ENCODE measurements at places on chromosomes 3 and 15.

DNA sequence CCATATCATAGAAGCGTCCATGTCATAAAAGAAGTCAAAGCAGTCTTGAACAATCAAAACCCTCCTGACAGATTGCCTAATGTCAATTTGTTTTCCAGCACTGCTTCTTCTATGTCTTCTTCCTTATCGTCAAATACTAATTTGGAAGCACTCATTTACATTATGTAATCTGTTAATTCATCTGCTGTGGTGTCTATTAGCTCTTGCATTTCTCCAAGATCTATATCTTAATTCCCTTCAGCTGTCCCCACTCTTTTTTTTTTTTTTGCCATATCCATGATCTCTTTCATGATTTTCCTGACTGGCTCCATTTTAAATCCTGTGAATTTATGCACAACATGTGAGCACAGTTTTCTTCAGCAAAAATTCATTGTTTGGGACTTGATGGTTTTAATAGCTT is 560.5 kb upstream of the ARPP21 start:
- no peak for DNase-seq

DNA sequence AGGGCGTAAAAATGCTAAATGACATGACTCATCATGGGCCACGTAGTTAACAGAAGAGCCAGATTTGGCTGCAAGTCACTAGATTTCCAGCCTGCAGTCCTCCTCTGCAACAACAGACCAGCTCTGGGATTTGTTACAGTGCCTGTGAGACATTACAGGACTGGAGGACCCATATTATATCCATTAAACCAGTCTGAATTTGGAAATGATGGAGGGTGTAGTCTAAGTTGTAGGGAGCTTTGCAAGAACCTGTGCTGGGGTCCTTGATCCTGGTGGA is 10.8 kb downstream of the ZNF774 start:
- no peak for DNase-seq

DNA sequence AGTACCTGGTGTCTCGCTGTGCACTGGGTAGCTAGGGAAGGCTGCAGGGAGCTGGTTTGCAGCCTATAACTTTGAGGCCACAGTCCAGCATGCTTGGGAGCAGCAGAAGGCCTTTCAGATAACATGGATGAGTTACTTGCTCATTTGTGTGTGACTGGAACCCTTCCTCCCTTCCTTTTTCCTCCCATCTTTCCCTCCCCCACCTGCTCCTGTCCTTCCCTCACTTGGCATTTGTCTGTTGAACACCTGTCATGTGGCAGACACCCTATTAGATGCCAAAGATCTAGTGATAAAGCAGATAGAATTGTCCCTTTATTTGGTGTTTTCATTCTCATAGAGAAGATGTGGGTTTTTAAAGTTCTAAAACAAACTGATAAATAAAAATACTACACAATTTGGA is 71.6 kb downstream of the LRTM1 start:
- no peak for DNase-seq

- no peak for DNase-seq
Measured at GRCh38 chr3:98322101-98322500, 31.6 kb upstream of the OR5K4 start.

DNA sequence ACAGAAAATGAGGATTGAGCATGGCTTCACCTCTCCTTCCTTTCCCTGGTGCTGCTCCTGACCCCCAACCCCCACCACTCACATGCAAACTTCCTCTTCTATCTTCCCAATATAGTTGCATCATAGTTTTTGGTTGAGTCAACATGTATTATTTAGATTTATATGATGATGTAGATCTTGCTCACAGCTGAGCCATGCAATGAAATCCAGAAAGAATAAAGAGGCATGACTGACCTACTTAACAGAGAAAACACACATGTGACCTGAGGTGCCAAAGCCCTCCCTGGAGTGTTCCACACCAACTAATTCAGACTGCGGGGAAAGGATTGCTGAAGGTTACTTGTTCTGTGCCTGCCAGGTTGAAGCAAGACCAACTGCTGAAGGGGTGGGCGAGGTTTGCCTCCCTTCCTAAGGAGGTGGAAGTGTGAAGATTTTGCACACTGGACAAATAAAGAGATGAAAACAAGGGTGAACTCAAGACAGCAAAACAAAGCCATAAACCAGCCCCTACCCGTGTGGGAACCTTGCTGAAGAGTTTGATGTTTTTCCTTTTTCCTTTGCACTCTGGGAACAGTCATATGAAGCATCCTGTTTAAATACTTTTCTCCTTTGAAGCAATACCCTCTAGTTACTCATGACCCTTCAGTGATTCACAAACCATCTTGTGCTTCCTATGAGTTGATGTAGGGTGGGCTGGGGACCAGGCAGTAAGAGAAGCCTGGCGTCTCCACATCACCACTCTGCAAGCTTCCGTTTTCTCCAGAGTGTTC is 155.2 kb upstream of the UBE2E1 start:
- DNase-seq: no peak

GRCh38 chr3:56125358-56126005 is 342.8 kb downstream of the ERC2 start:
- no peak for DNase-seq

DNA sequence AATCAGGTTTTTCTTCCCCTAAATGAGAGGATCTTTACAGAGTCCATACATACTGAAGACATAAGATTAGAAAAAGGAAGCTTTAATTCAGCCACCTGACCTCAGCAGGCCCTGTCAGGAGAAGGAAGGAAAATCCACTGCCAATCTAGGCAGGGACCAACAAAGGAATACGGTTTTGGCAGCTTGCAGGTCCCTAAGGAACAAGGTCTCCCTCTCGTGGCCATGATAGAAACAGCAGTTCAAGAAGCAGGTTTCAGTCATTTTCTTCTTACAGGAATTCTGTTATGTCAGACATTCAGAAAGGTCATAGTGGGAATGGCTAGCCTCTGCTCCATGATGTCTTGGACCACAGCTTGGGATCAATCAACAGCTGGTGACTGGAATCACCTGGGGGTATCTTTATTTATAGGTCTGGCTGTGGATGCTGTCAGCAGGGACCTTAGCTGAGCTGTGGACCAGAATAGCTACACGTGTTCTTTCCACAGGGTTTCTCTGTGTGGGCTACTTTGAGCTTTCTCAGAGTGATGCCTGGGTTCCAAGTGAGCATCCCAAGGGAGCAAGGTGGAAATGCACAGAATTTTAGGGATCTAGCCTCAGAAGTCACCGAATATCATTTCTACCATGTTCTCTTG is 9.4 kb upstream of the CMSS1 start:
- DNase-seq: no peak

- no peak for DNase-seq
Measured at GRCh38 chr3:45597171-45597570, 2.6 kb downstream of the LIMD1 start.

GRCh38 chr3:106176734-106177133 is 307.9 kb upstream of the CBLB start:
- DNase-seq: peak; percentile 13

DNA sequence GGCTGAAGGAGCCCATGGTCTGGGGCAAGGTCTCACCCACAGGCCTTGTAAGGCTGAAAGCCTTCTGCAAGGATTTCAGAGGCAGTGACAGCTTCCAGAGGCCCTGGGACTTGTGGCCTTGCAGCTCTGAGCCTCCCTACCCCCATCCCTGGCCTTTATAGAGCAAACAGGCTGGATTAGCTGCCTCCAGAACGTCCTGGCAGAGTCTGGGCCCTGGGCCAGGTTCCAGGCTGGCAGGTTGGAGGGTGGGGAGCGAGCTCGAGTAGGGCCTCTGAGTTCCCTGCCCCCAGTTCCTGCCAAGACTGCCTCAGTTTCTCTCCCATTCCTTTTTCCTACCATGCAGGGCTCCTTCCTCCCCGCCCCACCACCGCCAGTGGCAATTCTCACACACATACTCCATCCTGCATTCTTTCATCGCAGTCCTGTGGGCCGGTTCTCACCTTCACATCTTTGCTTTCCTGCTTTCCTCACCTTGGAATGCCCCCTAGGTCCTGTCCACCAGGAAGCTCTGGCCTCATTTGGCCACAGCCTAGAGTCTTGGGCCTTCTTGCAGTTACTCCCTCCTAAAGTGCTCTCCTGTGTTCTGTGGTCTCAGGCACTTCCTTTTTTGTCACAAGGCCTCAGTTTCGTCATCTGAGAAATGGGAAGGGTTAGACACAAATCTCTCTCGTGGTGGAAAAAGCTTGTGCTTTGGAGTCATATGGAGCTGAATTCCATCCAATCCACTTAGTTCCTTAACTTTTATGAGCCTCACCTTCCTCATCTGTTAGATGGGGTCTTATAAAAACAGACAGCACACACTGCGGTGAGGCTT is 2.7 kb downstream of the LMAN1L start:
- DNase-seq: no peak

DNA sequence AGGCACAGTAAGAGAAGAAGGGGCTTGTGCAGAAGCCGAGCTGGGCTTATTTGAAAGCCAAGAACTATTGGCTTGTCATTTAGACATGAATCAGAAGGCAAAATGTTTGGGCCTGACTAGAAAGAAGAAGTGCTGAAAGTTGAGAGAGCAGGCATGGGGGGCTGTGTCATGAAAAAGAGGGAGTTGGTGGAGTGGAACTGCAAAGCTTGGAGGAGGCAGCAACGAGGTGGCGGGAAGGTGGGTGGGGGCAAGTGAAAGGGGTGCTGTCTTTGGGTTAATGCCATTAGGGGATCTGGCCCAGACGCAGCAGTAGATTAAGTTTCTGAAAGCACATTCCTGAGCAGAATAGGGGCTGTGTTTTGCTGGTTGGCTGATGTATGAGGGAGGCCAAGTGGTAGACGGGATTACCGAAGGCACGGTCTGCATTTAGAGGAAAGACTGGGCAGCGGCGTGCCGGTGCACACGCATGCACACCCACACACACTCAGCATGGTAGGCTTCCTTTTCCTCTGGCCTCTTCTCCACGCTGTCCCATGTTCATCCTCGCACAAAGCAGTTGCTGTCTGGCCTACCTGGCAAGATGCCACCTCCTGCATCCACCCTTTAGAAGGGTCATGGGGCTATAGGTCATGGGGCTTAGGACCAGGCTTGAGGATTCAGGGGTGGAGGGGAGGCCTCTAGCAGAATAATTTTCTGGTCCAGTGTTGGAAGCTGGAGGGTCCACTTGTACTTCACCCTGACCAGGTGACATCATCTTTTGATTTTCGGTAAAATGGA is 43.0 kb downstream of the BOC start:
- DNase-seq: no peak

GRCh38 chr3:142209655-142210054 is 15.7 kb downstream of the GK5 start:
- no peak for DNase-seq

DNA sequence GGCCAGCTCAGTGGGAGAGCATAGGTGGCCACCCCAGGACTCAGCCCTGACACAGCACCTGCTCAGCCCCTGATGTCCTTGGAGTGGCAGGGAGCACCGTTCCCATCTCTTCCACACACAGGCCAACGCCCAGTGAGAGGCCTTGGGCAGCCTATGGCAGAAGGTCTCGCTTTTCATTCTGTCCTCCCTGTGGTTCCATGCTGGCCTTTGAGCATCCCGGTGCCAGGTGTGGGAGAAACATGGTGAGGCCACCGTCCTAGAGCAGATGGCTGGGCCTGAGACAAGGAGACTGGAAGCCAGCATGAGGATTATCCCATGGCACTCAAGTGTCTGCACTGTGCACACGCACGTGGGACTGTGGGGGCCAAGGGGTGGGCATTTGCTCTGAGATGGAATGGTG is 25.1 kb downstream of the ADCY5 start:
- DNase-seq: no peak

GRCh38 chr3:56144805-56145204 is 323.5 kb downstream of the ERC2 start:
- DNase-seq: no peak

DNA sequence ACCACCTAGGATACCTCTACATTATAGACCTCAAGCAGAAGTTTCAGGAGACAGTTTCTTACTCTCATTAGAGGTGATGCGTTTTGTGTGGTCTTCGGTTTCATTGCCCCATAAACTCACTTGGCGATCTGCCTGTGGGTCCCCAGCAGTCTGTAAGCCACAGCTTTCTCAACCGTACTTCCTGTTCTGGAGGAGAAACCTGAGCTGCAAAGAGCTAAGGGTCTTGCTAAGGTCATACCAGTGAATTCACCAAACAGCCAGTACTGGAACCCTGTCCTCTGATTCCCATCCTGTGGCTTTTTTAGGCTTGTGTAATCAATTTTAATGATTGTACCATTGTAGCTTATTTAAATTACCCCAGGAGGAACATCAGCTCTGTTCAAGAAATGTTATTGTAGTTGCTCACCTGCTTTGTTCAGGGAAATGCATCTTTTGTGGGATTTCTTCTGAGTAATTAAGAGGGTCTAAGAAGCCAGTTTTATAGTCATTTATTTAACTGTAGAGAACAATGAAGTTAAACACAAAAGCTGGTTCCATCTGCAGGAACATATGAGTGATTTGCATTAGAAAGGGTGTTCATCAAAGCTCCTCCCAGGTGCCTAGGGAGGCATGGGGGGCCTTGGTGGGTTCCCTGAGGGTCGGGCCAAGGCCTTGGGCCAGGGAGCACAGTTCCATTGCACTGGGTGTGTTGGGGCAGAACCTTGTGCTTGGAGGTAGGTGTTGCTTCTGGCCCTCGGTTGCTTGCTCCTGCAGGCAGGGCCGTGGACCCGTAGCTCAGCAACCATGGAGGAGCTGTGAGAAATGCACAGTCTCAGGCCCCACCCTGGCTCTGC is 69.6 kb downstream of the APBA2 start:
- DNase-seq: no peak

DNA sequence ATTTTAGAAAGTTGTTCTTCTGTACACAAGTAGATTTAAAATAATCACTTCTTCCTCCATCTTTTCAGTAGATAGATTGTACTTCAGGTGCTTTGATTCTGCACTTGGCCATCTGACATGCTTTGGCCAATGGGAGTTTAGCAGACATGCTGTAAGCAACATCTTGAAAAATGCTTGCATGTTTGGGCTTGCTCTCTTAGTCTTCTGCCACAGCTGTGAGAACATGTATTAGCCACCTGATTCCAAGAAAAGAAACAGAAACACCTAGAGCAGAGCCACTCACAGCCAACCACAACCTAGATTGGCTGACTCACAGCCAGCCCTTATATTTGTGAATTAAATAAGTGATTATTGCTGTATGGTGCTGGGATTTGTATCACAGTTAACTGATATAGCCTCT is 70.2 kb upstream of the GADL1 start:
- DNase-seq: no peak

- DNase-seq: no peak
Measured at GRCh38 chr3:81549831-81550230, 211.6 kb downstream of the GBE1 start.

GRCh38 chr3:194736277-194736895 is 50.7 kb downstream of the FAM43A start:
- no peak for DNase-seq

- DNase-seq: no peak
Measured at GRCh38 chr3:30288830-30289229, 317.6 kb upstream of the TGFBR2 start.

DNA sequence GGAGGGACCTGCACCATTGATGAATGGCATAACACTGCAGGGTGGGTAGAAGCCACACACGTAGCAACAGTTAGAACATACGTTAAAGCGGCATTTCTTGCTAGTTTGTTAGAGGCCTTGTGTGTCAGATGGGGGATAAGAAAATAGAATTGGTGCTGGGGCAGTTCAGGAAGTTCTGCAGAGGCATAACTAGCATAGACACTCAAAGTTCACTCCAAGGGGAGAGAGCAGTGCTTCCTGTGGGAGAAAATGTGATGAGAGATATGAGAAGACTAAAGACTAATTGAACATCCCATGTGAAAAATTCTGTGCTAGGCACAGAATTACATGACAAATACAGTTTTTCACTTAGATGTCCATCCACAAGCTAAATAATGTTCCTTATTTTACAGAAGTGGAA is 327.1 kb downstream of the ZNF621 start:
- DNase-seq: no peak

GRCh38 chr3:60743631-60744164 is 507.6 kb downstream of the FHIT start:
- DNase-seq: no peak

- no peak for DNase-seq
Measured at GRCh38 chr15:52689562-52689961, 10.4 kb upstream of the ATOSA start.

All from stimulated activated CD8-positive, alpha-beta memory T cell treated with anti-CD3 and anti-CD28 coated beads, Interleukin-7, amount 100 ng/mL, for 1 hour (primary cell).